HT1080 (cell line): ENCODE measurements at places on chromosomes 5 and 9. TPM values are rescaled to one million over a fixed set of nuclear protein-coding genes. Genes with fewer than 3 reads are reported as not detected.

Gene LCN2
- total RNA-seq: not detected in 2 replicates

Gene MYOZ3
- not detected in 2 replicates for total RNA-seq

Gene SPATA31E1
- total RNA-seq: not detected in 2 replicates

Gene ANXA1
- 613 and 627 TPM in 2 replicates for total RNA-seq

Gene MTX3
- total RNA-seq: 8.3 and 10.5 TPM in 2 replicates

Gene CCDC127
- 4.1 and 4.2 TPM in 2 replicates for total RNA-seq
